ENCODE measurements at places on chromosomes 16 and 17.

GRCh38 chr16:25875956-25876598, 184.3 kb downstream of the HS3ST4 start:
- no peak for DNase-seq

- DNase-seq = no peak
Observed at GRCh38 chr16:25014500-25015147, 545 bp downstream of the ARHGAP17 start.

- no peak for DNase-seq
Observed at GRCh38 chr16:84234321-84235241, 5.2 kb downstream of the KCNG4 start.

- no peak for DNase-seq
Observed at GRCh38 chr16:17585449-17586074, 114.8 kb upstream of the XYLT1 start.

DNA sequence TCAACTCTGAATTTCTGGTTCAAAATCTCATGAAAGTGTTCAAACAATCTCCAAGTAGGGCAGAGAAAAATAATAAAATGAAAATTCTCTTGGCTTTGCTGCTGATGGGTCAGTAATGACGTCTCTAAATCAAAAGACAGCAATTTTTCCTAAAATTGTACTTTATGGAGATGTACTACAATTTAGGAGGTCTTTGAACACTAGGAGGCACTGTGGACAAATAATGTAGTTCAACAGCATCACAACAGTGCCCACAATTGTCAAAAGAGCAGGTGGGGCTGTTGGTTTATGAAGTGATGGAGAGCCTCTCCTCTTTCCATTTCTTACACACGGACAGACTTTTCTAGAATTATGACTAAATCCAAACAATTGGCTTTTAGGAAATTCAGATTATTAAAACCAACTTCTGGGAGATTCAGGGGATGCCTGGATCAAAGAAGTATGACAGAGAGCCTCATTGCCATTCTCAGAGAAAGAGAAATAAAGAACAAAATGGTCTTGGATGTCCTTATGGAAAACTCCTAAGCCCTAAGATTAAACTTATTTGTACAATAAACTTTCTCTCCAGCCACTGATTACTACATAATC, 23.8 kb downstream of the EZH1 start:
- peak; percentile 74 for DNase-seq

Measured in GM13976 (cell line).